ENCODE measurements at places on chromosomes 7 and 10.

GRCh38 chr7:71694665-71695064 is 562.7 kb downstream of the GALNT17 start:
- DNase-seq = no peak

- DNase-seq = no peak
Observed at GRCh38 chr7:129308047-129308446, 83.2 kb downstream of the AHCYL2 start.

GRCh38 chr7:35422715-35423114 is 168.8 kb upstream of the TBX20 start:
- DNase-seq = no peak

- DNase-seq = no peak
Observed at GRCh38 chr10:48505394-48506112, 99.3 kb downstream of the ARHGAP22 start.

GRCh38 chr10:49298983-49299815 is at the start of gene C10orf71:
C10orf71 (plus strand) TSS chr10:49299170; CDS start chr10:49322546, 23,376 bp downstream.
- DNase-seq = peak; percentile 18

DNA sequence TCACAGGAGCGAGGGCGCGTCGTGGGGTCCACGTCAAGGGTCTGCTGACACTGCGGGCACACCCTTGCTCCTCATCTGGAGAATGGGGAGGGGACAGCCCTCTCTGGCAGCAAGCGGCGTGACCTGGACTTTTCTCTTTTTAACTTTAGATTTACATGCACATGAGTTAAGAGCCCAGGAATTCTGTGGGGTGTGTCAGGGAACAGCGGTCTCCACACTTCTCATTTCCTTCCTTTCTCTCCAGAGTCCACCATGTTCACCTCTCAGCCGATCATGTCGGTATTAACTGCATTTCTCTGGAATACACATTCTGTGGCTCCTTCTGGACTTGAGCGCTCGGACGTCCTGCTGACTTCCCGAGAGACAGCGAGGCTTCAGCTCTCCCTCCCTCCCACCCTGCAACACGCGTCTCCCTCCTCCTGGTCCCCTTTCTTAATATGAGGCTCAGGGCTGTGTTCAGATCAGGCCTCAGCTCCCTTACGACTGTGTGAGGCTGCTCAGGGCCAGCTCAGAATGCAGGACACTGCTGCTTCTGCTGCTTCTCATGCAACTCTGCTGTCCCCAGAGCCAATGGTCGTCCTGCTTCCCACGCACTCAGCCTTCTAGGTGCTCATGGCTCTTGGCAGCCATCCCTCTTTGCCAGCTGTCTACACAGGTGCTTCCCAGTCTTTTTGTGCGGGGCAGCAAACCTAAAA is 261.3 kb downstream of the ELFN1 start:
- no peak for DNase-seq

GRCh38 chr7:65269150-65269856 is 104.4 kb upstream of the ZNF92 start:
- peak; percentile 92 for DNase-seq

- no peak for DNase-seq
Observed at GRCh38 chr10:73225518-73225917, 21.5 kb downstream of the DNAJC9 start.

- DNase-seq = no peak
Observed at GRCh38 chr7:17126413-17127268, 171.8 kb upstream of the AHR start.

DNA sequence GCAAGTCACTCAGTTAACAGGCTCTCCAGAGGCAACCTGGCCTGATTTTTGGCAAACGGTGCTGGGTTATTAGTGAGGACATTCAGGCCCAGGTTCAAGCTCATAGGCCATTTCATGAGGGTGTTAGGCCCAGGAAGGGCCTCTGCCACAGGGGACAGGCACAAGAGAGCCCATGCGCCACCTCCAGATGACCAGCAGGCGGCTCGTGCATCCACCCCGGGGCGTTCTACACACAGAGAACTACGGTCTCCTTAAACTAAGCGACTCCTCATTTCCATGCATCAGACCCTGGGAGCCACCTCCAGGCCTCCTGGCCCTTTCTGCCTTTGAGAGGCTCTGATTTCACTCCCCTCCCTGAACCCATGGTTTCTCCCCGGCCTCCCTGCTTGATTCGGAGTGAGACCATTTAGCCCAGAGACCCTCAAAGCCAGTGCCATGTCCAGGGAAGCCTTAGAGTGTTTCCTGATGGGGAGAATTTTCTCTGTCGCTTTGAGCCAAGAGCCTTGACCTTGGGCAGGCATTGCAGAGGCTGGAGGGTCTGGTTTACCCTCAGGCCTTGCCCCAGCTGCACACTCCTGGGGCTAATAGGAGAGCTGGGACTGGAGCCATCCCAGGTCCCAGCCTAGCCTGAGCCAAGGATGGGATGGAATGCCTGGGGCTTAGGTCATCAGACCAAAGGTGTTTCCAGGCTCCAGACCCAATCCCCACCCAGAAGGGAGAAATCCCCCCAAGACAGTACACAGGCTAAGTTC is 188.0 kb downstream of the GRID1 start:
- peak; percentile 67 for DNase-seq

Data from HEK293T (cell line).